Caki2 (cell line): ENCODE measurements at places on chromosomes 12 and 14.

DNA sequence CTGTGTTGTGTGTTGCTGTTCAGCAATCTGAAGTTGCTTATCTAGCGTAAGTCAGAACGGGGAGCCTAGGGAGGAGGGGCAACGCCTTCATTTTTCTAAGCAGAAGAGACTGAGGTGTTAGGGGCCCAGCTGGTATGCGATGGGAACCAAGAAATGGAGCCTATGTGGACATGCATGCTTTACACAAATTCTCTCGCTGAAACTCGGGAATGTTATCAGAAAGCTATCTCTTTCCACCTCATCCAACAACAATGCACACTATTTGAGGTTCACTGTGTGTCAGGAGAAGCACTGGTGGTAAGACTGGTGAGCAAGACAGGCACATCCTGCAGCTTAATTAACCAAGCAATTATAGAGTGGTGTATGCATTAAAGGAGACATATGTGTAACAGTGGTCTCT, 89.7 kb downstream of the NRXN3 start:
- DNase-seq = no peak

- no peak for DNase-seq
These were observed 106.0 kb downstream of the FAR2 start for GRCh38 chr12:29255042-29255441.

DNA sequence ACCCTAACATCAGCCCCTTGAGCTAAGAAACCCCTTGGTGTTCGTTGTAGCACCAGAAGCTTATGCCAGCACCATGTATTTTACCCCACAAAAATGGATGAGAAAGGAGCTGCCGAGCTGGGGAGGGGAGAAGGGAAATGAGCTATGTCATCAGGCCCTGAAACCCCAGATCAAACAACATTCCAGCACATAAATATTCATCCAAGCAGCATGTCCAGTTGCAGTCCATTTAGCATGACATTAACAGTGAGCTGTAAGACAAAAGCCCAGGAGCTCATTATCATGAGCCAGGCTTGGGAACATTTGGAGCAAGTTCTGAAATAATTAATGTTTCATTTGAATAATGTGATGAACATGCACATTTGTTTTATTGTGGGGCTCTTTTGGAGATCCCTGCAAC, 630.1 kb upstream of the TMEM132C start:
- no peak for DNase-seq

DNA sequence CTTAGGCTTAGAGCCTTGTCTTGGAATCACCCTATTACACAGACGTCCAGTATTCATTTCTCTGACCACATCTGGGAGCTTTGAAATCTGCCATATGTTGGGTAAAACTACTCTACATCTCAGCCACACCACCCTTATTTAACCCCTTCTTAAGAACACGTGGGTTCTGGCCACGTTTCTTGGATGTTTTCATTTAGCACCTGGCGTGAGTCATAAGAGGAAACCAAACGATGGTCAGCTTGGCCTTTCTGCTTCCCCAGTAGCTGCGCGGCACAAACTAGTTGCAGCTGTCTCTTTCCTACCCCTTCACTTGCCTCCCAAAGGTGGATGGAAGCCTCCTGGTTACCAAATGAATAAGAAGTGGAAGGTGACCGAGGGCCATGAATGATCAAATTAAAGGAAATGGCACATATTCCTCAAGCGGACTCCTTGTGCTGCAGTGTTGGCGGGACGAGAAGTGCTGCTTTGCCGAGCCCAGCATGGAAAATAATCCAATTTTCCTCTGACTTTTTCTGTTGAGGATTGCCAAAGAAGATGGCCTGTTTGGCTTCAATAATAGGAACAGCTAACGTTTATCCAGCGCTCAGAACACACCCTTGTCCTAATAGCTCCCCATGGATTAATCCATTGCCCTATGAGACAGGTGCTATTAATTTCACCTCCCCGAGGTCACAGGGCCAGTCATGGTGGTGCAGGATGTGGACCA, 154.1 kb downstream of the ZNF664 start:
- no peak for DNase-seq

GRCh38 chr12:2498964-2499500, 295.7 kb upstream of the FKBP4 start:
- no peak for DNase-seq

GRCh38 chr12:38484821-38485449, 168.4 kb downstream of the ALG10B start:
- DNase-seq = no peak
